ENCODE measurements at places on chromosomes 7 and 10. TPM values are rescaled to one million over a fixed set of nuclear protein-coding genes. Genes with fewer than 3 reads are reported as not detected.
A peak's percentile ranks its signal among the peaks of the same experiment; 100 is the strongest.

DNA sequence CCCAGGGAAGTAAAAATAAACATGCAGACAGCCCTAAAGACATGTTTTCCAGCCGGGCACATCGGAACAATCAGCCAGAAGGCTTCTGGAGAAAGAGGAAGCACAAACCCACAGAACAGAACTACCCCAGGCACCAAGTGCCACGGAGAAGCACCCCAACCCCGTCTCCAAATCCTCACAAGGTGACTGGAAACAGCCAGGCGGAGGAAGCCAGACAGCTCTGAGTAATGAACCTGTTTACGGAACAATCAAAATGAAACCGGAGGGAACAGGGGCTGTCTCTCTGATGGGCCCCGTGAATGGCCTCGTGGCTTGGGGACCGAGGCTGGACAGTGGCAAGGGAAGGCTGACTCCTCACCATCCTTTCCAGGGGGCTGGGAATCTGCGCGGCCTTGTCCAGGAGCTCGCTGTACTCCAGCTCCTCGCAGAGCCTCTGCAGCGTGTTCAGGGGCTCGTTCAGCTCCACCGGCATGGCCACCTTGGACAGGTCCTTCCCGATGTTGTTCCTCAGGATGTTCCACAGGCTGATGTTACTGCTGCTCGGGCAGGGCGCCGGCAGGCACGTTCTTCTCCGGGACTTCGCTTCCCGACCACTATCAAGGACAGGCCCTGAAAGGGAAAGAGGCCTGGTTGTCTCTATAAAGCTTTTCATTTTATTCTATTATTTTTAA, 77.0 kb upstream of the GSDME start:
- H3K4me3 ChIP-seq: no peak overlapping the region
- H3K4me1 ChIP-seq: peaks cover 4% of the 10 kb centered on the region
- H3K27me3 ChIP-seq: no peaks in the 10 kb centered on the region
- DNase-seq: no peak
- peaks cover 16% of the 10 kb centered on the region for H3K36me3 ChIP-seq

IKZF1 gene
- total RNA-seq: 536 TPM

DNA sequence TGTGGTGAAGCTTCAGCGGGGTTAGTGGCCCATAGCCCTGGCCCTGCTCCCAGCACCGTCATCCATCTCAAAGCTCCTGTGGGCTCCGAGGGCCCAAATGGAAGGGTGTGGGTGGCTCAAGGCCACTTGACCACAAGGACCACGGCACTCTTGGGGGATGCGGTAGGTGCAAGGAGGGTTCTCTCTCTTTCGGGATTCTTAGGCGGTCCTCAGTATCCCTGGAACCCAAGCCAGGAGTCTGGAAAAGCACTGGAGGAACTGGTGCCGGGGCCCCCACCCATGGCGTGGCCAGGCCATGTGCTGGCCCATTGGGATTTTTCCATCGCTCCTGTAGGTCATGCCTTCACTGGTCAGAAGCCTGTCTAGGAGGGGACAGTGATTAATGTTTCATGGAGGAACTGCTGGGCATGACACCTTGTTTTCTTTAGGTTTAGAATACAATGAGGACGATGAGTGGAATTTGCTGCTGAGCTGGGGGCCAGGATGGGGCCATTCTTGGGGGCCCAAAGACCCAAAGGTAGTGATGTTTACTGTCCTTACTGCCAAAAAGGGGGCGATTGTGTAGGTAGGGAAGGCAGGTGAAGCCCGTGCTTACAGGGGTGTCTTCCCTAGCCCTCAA, 16.7 kb downstream of the AQP1 start:
- H3K27me3 ChIP-seq: no peaks in the 10 kb centered on the region
- DNase-seq: no peak
- H3K4me3 ChIP-seq: no peak overlapping the region
- H3K27ac ChIP-seq: no peak overlapping the region
- no peaks in the 10 kb centered on the region for H3K4me1 ChIP-seq
- no peaks in the 10 kb centered on the region for H3K36me3 ChIP-seq

GRCh38 chr7:23396222-23397015, 73.9 kb downstream of the IGF2BP3 start:
- no peaks in the 10 kb centered on the region for H3K4me1 ChIP-seq
- no peaks in the 10 kb centered on the region for H3K36me3 ChIP-seq

DNA sequence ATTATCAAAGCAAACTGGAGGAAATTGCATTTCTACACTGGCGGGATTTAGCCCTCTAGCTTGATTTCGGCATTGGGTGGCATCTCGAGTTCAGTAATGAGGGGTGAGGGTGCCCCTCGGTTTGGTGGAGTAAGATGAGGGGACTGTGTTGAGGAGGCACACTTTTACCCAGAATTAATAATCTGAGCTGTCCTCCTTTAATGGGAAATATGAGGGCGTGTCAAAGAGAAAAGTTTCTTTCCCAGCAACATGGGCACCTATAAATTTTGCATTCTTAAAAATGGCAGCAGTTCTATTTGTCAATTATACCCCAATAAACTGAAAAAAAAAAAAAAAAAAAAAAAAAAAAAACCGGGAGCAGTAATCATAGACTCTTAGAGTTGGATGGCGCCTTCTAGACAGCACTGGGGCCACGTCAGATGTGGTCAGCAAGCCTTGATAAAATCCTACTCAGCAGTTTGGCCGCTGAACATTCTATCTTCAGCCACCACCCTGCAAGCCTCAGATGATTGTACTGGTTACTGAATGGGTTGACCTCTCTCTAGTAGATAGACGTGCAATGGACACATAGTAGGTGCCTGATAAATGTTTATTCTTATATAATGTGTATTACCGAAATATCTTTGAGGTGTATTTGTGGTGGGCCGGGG, 931 bp downstream of the PAPSS2 start:
- H3K27me3 ChIP-seq: peaks cover 3% of the 10 kb centered on the region
- H3K27ac ChIP-seq: no peak overlapping the region
- H3K4me1 ChIP-seq: peaks cover 7% of the 10 kb centered on the region

MACC1 gene
- total RNA-seq: 0.15 TPM

- H3K27me3 ChIP-seq: no peaks in the 10 kb centered on the region
- no peak overlapping the region for H3K4me3 ChIP-seq
- H3K4me1 ChIP-seq: no peaks in the 10 kb centered on the region
- DNase-seq: no peak
- H3K36me3 ChIP-seq: no peaks in the 10 kb centered on the region
Observed at GRCh38 chr7:45703373-45703821, 129.2 kb downstream of the ADCY1 start.

DNA sequence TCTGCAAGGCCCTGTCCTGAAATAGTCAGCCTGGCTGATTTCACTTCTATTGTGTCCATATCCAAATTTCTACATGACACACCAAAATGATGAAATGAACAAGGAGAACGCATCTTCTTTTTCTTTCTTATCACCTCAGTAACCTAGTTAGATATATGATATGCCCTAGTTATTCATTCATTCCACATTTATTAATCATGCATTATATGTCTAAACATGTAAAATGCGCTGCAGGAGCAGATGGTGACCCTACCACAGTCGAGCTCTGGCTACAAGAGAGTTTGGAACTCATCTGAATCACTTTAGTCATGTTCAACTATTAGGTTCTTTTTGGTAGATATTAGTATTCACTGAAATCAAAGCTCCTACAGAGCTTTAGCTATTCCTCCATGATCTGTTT, 31.8 kb upstream of the VPS41 start:
- no peak for DNase-seq
- no peaks in the 10 kb centered on the region for H3K36me3 ChIP-seq
- no peak overlapping the region for H3K4me3 ChIP-seq
- no peak overlapping the region for H3K27ac ChIP-seq
- H3K4me1 ChIP-seq: no peaks in the 10 kb centered on the region

ATP5MK gene
- 106 TPM for total RNA-seq

DNA sequence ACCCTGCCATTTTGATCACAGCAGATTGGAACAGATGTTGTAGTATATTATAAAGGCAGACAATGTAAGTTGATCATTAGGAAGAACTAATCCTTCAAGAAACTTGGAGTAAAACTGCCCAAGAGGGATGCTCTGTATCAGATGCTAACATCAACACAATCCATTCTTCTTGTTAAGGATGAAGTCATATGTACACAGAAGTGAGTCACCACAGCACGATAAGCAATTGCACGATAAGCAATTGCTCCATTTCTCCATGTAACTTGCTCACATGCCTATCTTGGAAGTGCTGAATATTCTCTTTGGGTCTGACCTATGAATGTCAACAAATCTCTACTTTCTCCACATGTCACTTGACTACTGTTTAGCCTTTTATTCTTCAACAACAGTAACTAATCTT, 41.5 kb upstream of the DMTF1 start:
- H3K36me3 ChIP-seq: no peaks in the 10 kb centered on the region
- DNase-seq: no peak
- H3K4me3 ChIP-seq: no peak overlapping the region
- H3K27ac ChIP-seq: no peak overlapping the region
- peaks cover 6% of the 10 kb centered on the region for H3K27me3 ChIP-seq

DNA sequence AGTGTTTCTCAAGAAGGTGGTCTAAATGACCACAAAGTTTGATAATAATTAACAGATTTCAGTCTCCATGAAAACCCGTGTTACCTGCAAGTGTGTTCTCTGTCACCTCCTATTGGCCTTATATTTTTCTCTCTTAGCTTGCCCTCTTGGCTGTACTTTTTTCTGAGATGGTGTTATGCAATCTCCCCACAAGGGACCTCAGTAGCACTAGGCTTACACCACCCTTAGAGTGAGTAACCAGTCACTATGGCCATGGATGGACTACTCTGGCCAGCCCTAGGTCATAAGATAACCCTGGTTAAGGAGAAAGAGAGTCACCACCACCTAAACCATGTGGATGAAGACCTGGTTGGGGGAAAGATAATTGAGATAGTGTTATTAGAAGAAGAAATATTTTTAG, 76.8 kb downstream of the NPSR1 start:
- H3K4me1 ChIP-seq: no peaks in the 10 kb centered on the region
- H3K27me3 ChIP-seq: no peaks in the 10 kb centered on the region
- no peak overlapping the region for H3K4me3 ChIP-seq
- H3K27ac ChIP-seq: no peak overlapping the region
- DNase-seq: no peak

GRCh38 chr7:27130540-27131389, at the start of gene HOXA4:
HOXA4 (minus strand) TSS chr7:27130757; CDS start chr7:27130733, 24 bp downstream.
- peak within 1 kb of the TSS; percentile 63 for H3K27ac ChIP-seq
- peak; percentile 52 for DNase-seq
- peaks cover 3% of the 10 kb centered on the region for H3K27me3 ChIP-seq
- H3K4me3 ChIP-seq: peak within 1 kb of the TSS; percentile 72
- H3K4me1 ChIP-seq: no peaks in the 10 kb centered on the region
- H3K36me3 ChIP-seq: no peaks in the 10 kb centered on the region

UCN3 gene
- total RNA-seq: not detected

DNA sequence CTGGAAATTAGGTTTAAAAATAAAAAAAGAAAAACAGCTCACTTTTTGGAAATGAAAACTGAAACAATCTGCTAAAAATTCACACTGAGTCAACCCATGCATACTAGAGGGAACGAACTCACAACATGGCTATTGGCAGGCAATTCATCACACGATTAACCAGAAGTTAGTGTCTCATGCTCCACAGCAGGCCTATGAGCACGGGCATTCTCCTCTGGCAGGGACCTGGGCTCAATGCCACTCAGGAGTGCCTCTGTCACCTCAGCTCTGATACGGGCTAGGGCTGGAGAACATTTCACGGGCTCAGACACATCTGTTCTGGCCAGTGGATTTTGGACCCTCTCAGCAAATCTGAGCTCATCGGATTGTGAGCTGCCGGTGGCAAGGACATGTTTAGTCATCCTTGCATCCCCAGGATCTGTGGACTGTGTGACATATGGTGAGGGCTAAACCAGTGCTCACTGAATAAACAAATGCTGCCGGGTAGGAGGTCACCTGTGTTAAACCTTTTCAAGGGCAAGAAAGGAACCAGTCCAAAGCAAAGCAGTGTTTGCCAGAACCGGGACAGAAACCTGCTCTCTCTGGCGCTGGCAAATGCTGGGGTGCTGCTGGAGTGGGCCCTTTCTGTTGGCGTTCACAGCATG, 40.1 kb downstream of the POLR3A start:
- no peak for DNase-seq
- H3K4me3 ChIP-seq: no peak overlapping the region
- H3K4me1 ChIP-seq: no peaks in the 10 kb centered on the region
- peaks cover 100% of the 10 kb centered on the region for H3K36me3 ChIP-seq
- H3K27ac ChIP-seq: no peak overlapping the region

POU6F2 gene
- not detected for total RNA-seq

DNA sequence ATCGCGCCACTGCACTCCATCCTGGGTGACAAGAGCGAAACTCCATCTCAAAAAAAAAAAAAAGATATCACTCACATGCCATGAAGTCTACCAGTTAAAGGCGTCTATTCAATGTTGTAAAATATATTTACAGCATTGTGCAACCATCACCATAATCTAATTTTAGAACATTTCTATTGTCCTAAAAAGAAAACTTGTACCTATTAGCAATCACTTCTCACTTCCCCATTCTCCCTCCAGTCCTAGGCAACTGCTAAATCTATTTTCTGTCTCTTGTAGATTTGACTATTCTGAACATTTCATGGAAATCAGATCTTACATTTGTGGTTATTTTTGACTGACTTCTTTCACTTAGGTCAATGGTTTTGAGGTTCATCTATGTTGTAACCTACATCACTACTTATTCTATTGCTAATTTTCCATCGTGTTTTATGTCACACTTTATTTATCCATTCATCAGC, 25.2 kb upstream of the OTUD1 start:
- no peak overlapping the region for H3K27ac ChIP-seq
- H3K36me3 ChIP-seq: no peaks in the 10 kb centered on the region
- DNase-seq: no peak
- H3K4me1 ChIP-seq: no peaks in the 10 kb centered on the region

GRCh38 chr10:110501142-110501937, 3.6 kb downstream of the DUSP5 start:
- no peak for DNase-seq
- H3K27ac ChIP-seq: no peak overlapping the region
- H3K4me3 ChIP-seq: no peak overlapping the region
- peaks cover 76% of the 10 kb centered on the region for H3K4me1 ChIP-seq

- peaks cover 56% of the 10 kb centered on the region for H3K4me1 ChIP-seq
- DNase-seq: peak; percentile 49
- H3K27ac ChIP-seq: no peak overlapping the region
- peaks cover 9% of the 10 kb centered on the region for H3K27me3 ChIP-seq
- H3K4me3 ChIP-seq: no peak overlapping the region
Observed at GRCh38 chr7:101173752-101174244, 6.3 kb downstream of the NAT16 start.

- H3K36me3 ChIP-seq: no peaks in the 10 kb centered on the region
- no peaks in the 10 kb centered on the region for H3K4me1 ChIP-seq
- H3K27ac ChIP-seq: no peak overlapping the region
- DNase-seq: no peak
Observed at GRCh38 chr7:92275327-92275726, 29.6 kb downstream of the ANKIB1 start.

- H3K4me3 ChIP-seq: no peak overlapping the region
- no peak overlapping the region for H3K27ac ChIP-seq
- no peaks in the 10 kb centered on the region for H3K4me1 ChIP-seq
- DNase-seq: no peak
Observed at GRCh38 chr7:24936121-24936824, 43.7 kb downstream of the OSBPL3 start.

WEE2 gene
- not detected for total RNA-seq

- H3K36me3 ChIP-seq: no peaks in the 10 kb centered on the region
- no peak for DNase-seq
- H3K4me3 ChIP-seq: peak overlapping the region; percentile 89
- H3K27me3 ChIP-seq: no peaks in the 10 kb centered on the region
- peaks cover 36% of the 10 kb centered on the region for H3K4me1 ChIP-seq
- H3K27ac ChIP-seq: peak overlapping the region; percentile 79
Observed at GRCh38 chr10:103917302-103918052, 507 bp downstream of the STN1 start.

GRCh38 chr7:28260969-28261368, 80.4 kb upstream of the JAZF1 start:
- DNase-seq: no peak
- no peaks in the 10 kb centered on the region for H3K36me3 ChIP-seq
- H3K4me3 ChIP-seq: no peak overlapping the region
- H3K4me1 ChIP-seq: no peaks in the 10 kb centered on the region
- H3K27me3 ChIP-seq: no peaks in the 10 kb centered on the region

All from naive thymus-derived CD4-positive, alpha-beta T cell (primary cell).